NCI-H510A (cell line): ENCODE measurements at places on chromosomes 2 and 18.

DNA sequence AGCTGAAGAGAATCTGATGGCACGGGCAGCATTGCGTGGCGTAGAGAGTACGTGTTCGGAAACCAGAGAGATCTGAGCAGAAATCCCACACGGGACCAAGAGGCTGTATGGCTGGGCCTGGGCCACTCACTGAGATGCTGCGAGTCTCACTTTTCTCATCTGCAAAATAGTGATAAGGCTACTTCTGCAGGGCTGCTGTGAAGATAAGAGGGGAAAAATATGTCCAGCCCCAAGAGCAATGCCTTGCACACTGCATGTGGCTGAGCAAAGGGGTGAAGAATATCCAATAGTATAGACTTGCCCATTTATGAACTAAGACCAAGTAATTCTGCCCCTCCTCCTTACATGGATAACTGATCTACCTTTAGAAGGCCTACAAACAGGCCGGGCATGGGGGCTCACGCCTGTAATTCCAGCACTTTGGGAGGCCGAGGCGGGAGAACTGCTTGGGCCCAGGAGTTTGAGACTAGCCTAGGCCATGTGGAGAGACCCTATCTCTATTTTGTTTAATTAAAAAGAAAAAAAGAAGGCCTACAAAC lies 3.1 kb downstream of the FECH start:
- DNase-seq, result no peak

DNA sequence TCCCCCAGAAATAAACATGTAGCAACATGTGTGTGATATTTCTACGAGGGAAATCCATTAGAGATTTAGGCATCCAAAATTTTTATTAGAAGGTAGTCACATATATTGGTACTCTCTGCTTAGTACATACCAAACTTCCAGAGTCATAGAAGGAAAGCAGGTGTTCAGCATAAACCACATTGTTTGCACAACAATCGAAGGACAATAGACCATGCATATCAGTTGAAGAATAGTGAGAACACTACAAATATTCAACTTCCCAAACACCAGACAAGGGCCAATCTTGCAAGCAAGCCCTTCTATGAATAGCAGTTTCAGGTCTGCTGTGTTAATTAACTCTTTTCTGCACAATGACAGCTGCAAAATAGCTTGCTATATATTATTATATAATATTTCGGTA lies 702.2 kb downstream of the ERBB4 start:
- DNase-seq, result peak; percentile 47

GRCh38 chr18:10690035-10690329 lies 164.2 kb downstream of the NAPG start:
- DNase-seq, result no peak

DNA sequence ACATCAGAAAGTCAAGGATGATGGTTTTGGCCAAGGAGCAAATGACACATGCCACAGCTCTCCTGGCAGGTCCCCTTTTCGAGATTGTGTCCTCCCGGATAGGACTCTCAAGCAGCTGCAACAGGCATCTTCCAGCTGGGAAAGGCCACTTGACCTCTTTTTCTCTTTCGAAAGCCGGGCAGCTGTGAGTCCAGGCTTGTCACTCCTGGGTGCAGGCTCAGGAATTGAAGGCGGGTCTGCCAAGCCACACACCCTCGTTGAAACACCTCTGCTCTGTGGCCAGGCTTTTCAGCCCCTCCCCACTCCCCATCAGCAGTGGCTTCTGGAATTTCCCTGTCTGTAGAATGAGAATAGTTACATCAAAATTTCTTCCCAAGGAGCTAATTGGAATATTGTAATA lies 98.0 kb downstream of the CCDC138 start:
- peak; percentile 68 for DNase-seq

DNA sequence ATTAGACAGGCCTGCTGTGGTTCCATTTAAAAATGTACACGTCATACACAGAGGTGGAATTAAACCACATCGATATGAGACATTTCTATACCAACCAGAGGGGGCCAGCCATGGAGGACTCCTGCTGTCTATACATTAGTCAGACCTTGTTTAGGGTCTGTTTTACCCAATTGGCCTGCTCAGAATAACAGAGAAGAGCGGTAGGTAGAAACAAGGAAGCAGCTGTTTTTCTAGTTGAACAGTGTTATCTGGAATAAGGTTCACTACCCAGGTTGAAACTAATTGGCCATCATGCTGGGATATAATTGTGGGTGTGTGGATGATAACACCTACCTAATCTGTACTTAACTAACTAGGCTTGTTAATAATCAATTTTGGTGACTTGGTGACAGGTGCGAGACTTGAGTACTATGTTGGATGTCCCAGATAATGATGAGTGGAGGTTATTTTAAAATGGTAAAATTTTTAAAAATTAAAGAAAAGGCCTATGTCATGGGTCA lies 47.5 kb downstream of the RHBDD1 start:
- DNase-seq, result no peak

GRCh38 chr2:72794572-72794971 lies 31.3 kb downstream of the EXOC6B start:
- no peak for DNase-seq

DNA sequence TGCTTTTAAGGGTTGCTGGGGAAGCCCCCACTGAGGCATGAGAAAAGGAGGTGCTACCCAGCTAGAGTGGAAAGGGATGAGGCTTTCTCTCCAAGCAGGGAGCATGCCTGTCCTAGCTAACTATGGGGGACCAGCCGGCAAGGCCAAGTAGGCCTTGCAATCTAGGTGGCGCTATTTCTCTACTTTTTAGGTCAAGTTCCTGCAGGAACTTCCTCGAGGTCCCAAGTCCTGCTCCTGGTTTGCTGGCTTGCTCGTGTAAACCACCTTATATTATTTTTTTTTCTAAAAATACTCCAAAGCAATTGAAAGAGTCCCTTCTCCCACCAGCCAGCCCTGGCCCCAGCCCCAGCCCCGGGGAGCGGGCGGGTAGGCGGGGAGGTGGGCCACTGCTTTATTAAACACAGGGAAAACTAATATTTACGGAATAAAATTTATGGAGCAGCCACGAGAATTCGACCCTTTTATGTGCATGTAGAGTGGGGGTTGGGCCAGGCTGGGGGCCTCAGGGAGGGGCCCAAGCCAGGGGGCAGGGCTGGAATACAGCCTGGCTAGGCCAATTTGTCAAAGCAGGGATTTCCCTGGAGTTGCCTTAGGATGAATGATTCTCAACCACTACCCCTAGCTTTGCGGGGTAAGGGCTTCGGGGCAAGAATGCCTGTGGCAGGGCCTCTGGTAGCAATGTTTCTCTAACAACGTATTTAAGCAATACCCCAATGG lies 12.8 kb upstream of the IHH start:
- DNase-seq, result peak; percentile 44

GRCh38 chr2:136253288-136254004 lies 135.5 kb upstream of the CXCR4 start:
- DNase-seq, result no peak

DNA sequence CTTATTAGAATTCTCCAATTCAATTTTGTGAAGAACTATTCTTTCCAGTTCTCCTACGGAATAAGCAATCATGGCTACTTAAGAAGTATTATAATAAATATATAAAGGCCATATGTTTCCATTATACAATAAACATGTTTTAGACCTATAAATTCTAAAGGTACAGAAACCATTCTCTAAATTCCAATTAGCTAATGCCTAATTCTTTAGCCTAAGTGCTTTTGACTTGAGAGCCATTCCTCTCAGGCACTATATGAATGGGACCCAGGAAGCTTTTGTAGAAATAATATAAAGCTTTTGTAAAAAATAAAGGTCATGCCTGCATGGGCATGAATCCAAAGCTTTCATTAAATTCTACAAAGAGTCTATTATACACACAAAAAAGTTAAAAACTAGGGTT lies 161.0 kb upstream of the UNC80 start:
- DNase-seq, result no peak

DNA sequence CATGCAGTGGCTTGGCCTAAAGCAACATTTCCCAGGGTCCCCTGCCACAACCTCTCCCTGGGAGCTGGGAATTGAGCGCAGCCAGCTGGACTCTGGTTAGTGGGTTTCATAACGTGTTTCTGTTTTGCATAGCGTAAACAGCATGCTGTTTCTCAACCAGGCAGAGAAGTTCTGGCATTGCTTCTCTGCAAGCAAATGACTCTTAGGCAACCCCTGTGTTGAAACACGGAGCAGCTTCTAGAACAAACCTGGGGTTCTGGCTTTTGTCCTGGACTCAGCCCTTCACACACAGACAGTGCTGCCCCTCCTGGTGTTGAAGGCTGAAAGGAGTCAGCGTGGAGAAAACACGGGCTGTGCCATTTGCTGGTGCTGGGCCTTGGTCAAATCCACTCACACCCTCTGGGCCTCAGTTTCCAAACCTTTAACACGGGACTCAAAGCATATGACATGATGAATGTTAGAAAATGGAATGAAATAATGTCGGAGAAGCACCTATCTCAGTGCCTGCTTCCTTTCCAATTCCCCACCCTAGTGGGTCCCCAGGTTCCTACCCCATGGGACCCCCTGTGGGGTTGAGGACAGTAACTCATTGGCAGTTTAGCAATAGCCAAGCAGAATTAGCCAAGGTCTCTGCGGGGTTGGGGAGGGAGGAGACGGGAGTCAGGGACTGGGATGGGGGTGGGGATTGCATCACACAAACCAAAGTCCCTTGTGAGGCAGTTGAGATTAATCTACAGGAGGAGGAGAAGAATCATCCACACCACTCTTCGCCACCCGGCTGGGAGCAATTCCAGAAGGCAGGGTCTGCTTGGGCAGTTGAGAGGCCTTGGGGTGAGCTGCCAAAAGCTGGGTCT lies 30.2 kb upstream of the IL1R2 start:
- DNase-seq, result no peak

DNA sequence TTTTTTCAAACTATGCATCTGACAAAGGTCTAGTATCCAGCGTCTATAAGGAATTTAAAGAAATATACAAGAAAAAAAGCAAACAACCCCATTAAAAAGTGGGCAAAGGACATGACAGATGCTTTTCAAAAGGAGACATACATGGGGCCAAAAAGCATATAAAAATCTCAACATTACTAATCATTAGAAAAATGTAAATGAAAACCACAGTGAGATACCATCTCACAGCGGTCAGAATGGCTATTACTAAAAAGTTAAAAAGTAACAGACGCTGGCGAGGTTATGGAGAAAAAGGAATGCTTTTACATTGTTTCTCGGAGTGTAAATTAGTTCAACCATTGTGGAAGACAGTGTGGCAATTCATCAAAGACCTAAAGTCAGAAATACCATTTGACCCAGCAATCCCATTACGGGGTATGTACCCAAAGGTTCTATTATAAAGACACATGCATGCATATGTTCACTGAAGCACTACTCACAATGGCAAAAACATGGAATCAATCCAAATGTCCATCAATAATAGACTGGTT lies 643.1 kb upstream of the LRRTM1 start:
- DNase-seq, result no peak

DNA sequence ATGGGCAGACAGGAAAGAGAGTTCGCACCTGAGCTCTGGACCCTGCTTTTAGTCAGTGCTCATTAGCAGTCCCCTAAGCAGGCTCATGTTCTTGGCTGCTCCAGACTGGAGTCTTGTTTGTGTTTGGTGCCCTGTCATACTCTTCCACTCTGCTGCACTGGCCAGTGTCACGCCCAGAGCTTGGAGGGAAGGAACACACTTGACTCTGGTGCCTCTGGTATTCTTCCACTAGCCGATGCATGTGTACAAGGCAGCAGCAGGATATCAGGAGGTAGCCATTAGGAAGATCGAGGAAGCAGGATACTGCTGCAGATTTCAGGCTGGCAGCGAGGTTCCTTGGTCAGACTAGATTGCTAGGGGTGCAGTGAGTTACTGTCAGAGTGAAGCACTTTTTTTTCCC lies 81.4 kb upstream of the B3GNT2 start:
- DNase-seq, result peak; percentile 22

- DNase-seq, result no peak
Observed at GRCh38 chr2:81087646-81088045, 783.1 kb upstream of the LRRTM1 start.

DNA sequence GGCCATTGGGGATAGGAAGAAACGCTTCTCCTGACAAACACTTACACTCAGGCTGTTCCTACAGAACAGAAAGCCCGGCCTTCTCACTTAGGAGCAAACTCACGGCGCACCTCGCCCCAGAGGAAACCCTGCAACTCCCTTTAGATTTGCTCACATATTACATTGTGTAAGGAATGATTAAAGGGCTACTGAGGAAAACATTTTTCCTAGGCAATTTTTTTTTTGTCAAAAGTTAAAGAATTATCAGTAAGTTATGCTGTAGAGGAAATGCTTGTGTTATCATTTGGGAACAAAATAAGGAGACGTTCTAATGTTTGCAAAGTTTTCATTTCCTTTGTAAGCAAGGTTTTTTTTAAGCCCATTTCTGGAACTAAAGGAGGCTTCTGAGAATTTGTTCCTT lies 264.1 kb downstream of the HDAC4 start:
- no peak for DNase-seq

DNA sequence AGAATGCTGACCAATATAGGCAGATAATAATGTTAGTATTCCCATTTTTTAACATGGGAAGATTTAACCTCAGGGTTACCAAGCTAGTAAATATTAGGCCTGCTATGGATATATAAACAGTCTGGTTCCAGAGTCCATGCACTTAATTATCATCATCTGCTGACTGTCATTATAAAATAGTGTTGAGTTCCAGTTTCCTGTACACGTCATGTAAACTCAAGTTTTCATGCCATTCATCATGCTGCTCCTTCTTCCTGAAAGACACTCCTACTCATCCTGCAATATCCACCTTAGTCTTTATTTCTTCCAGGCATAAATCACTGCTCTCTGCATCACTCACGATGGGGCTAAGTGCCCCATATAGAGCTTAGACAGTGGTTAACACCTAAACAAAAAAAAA lies 420.8 kb upstream of the SPHKAP start:
- no peak for DNase-seq

DNA sequence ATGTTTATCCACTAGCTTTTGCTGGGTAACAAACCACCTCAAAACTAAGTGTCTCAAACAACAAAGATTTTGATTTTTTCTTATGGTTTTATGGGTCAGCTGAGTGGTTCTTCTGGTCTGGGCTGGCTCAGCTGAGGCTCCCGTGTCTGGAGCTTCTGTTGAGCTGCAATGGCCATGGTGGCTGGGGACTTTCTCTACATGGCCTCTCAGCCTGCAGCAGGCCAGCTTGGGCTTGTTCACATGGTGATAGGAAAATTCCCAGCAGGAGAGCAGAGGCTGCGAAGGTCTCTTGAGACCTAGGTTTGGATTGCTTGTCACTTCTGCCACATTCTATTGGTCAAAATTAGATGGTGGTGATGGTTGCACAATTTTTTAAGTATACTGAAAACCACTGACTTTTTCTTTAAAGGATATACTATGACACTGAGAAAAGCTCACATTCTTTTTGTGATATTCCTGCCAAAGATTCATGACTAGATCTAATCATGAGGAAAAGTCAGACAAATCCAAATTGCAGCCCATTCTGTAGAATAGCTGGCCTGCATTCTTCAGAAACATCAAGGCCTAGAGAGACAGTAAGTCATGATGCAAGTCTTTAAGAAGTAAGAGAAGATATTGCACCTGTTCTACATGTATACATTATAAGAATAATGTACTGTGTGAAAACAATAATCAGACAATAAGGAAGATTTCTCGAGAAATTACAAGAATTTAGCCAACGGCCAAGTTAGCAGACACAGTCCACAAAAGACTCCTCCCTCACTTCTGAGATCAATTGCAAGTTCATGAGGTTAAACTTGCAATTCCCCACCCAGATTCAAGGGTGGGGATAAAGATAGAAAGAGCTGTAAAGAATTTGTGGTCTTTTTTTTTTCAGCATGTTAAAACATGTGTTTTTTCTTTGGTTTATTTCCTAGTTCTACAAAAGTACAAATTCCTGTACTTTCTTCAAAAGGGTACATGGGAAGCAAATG lies 35.0 kb upstream of the IL1R2 start:
- DNase-seq, result no peak
